ENCODE measurements at places on chromosomes 4 and X.

DNA sequence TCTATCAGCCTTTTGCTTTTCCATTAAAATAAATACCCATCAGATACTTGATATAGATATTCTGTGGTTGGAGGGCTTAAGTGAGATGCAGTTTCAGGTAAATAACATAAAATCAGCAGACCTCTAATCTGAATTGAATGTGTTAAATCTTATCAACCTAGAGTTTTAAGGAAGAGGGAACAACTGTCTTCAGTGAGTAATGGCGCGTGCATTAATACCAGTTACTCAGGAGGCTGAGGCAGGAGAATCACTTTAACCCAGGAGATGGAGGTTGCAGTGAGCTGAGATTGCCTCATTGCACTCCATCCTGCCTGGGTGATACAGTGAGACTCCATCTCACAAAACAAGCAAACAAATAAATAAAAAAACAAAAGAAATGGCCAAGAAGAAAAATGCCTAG, 54.3 kb downstream of the FAT4 start:
- no peak for DNase-seq

DNA sequence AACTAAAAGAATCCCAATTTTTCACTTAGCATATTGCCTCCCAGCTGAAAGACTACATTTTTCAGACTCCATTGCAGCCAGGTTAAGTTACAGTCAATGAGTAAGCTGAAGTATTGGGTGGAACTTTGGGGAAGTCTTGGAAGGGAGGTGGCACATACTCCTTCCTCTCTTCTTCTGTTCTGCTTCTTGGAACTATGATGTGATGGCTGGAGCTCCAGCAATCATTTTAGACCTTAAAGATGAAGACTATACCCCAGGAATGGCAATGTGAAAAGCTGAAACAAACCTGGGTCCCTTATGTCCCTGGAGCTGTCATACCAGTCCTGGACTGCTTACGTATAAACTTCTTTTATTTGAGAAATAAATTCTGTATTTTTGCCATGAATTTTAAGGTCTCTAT, 30.8 kb downstream of the SAT1 start:
- DNase-seq, result no peak

- no peak for DNase-seq
Observed at GRCh38 chr4:185263419-185263818, 54.0 kb downstream of the SNX25 start.

GRCh38 chrX:15860921-15861320, 6.3 kb upstream of the AP1S2 start:
- no peak for DNase-seq

GRCh38 chr4:76997077-76997476, 47.5 kb downstream of the SEPTIN11 start:
- no peak for DNase-seq

Measured in fibroblast of skin of right biceps (primary cell).